ENCODE measurements at places on chromosomes 7 and 10.

DNA sequence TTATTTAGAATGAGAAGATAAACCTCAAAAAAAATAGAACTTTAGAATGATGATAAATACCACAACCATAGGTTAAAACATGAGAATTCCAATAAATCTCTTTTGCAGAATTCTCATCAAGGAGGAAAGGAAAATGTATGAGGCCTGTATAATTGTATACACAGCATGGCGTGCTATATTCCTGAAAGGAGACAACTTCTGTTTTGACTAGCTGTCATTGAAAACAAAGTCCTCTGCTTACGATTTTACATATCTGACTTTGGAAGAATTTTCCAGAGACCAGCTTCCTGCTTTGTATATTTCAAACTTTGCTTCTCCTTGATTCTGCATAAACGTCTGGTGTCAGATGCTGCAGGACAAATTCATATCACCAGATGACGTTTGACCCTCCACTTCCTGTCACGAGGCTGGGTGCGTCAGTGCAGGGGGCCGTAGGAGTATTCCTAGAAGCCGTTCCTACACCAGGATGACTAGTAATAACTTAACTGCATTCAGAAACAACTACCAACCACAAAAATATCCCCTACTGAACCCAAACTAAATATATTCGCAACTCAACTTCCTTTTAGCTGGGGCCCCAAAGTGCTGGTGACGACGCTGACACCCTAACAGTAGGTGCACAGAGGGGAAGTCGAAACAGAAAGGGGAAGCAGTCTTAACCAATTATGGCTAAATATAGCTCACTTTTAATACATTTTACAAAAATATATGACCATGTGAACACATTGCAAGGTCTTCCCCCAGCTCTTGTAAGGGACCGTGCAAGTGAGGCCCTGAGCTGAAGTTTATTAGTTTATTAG is 178.6 kb upstream of the INHBA start:
- H3K36me3 ChIP-seq: no peaks in the 10 kb centered on the region
- H3K27ac ChIP-seq: peak overlapping the region; percentile 53
- H3K27me3 ChIP-seq: no peaks in the 10 kb centered on the region
- peak; percentile 28 for DNase-seq

DNA sequence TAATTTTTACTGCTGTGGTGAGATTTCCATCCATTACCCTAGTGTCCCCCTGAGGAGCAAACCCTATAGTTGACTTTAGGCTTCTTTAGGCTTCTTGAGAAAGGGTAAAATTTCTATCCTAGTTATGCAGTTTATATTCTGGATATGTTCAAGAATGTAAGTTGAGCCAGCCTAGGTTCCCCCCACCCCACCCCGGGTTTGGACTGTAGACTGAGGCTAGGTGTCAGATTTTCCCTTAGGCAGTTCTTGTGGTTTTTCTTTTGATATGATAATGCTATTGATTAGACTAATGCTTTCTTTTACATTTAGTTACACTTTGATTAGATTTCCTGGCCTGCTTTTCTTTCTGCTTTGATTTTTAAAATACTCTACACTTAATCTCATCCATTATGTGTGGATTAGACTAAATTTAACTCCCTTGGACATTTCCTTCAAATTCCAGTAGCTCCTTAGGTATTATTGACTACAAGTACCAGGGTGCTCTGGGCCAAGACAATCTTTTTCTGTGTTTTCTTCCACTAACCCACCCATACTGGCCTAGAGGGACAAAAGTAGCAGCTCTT is 37.7 kb downstream of the NRF1 start:
- H3K27me3 ChIP-seq: no peaks in the 10 kb centered on the region
- no peak overlapping the region for H3K27ac ChIP-seq
- H3K4me1 ChIP-seq: no peaks in the 10 kb centered on the region
- no peak for DNase-seq

DNA sequence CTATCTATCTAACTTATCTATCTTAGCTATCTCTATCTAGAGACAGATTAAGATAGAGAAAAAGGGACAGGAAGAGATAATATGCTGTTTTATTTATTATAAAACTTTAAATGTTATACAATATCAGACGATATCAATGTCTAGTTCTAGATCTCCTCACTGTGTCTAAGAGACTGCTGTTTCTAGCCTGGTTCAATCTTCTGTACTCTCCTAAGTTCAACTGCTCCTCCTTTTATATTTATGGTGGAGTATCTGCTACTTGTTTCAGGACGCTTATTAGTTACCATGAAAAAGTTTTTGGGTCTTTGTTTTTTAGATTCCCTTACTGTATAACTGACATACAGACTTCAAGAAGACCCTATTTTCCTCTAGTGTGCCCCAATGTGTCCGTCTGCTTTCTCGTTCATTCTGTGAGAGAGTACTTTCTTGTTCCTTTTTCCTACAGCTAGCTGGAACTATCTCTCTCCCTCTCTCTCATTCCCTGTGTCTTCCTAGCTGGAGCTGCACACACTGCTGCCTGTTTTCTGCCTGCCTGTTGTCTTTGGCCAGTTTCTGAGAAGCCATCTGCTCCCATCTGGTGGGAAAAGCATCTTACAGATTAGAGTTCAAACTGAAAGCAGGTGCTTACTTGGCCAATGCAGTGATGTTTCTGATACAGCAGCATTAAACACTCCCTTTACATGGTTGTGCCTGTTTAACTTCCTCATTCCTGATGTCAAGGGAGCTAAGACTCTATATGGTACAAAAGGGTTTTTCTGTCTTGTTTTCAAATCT is 49.4 kb upstream of the ARL4A start:
- no peaks in the 10 kb centered on the region for H3K4me1 ChIP-seq
- no peaks in the 10 kb centered on the region for H3K27me3 ChIP-seq
- H3K4me3 ChIP-seq: no peak overlapping the region
- DNase-seq: no peak
- no peaks in the 10 kb centered on the region for H3K36me3 ChIP-seq

DNA sequence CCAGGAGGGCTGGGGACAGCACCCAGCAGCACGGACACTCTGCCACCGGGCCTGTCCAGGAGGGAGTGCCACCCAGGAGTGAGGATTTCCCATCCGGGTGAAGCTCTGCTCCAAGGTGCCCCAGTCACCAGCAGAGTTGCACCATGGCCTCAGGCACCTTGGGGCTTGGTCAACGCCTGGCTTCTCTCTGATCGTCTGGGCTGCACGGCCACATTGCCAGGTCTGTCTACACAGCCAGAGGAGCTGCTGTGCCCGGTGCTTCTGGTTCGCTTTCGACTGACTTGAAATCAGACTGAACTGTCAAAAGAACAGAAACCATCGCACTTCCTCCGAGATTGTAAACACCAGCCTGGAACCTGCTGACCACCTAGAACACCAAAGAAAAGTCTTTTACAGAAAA is 12.0 kb downstream of the SHH start:
- no peak overlapping the region for H3K27ac ChIP-seq
- peaks cover 22% of the 10 kb centered on the region for H3K4me1 ChIP-seq
- no peaks in the 10 kb centered on the region for H3K36me3 ChIP-seq

DNA sequence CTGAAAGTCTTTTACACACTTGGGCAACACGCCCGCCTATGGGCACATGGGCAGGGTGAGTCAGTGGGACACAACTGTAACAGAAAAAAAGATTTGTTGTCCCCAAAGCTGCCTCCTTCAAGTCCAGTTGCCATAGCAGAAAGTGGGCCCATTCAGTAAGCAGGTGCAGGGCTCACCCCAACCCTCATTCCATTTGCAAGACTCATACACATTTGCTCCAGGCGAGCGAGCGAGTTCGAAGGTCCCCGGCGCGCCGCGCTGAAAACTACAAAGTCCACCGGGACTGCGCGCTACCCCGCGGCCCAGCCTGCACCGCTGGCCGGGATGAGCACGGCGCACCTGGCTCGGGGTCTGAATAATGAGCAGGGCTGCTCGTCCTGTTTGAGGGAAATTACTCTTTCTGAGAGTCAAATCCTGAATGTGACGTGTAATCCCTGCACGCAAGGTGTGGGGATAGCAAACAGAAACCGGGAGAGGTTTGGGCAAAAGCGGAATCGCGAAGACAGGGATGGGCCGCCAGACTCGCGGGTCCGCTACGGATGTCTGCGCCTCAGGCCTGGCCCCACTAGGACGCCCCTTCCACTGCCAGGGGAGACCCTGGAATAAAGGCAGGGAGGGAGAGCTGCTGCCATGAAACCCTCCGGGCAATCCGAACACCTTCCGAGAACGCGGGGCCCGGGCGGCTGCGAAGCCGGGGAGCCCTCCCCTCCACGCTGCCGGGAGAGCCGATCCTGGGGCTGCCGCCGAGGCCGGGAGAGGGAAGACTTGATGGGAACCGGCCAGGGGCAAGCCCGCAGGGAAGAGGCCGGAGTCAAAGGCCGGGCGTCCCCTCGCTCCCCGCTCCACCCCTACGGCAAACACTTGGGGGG is 982 bp downstream of the COBL start:
- no peak overlapping the region for H3K27ac ChIP-seq
- DNase-seq: no peak
- H3K36me3 ChIP-seq: no peaks in the 10 kb centered on the region
- peaks cover 6% of the 10 kb centered on the region for H3K27me3 ChIP-seq
- H3K4me3 ChIP-seq: no peak overlapping the region

DNA sequence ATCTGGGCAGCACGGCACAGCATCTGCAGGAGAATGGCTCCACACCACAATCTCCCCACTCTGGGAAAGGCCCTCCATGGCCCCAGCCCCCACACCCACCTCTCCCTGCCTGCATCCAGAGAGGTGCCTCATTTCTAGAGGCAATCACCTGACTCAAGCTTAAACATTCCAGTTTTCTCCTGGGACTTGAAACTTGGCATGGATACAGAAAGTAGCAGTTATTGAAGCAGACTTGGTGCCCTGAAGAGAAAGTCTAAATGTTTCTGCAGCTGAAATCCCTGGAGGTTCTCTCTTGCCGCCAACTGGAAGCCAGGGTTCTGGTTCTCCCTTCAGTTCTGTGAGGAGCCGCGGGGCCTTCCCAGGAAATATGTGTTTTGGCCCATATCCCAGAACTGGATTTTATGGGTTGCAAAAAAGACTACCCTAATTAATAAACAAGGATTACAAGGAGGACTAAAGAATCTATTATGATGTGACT is 122.8 kb downstream of the SKIDA1 start:
- no peaks in the 10 kb centered on the region for H3K36me3 ChIP-seq
- H3K27ac ChIP-seq: no peak overlapping the region
- no peak overlapping the region for H3K4me3 ChIP-seq
- H3K4me1 ChIP-seq: no peaks in the 10 kb centered on the region
- DNase-seq: no peak
- H3K27me3 ChIP-seq: no peaks in the 10 kb centered on the region

- no peak overlapping the region for H3K4me3 ChIP-seq
- H3K36me3 ChIP-seq: no peaks in the 10 kb centered on the region
- H3K27ac ChIP-seq: no peak overlapping the region
- no peak for DNase-seq
Measured at GRCh38 chr7:30760514-30761213, 8.7 kb downstream of the INMT start.

All from effector memory CD4-positive, alpha-beta T cell (primary cell).